ENCODE measurements at places on chromosomes 4 and X.

DNA sequence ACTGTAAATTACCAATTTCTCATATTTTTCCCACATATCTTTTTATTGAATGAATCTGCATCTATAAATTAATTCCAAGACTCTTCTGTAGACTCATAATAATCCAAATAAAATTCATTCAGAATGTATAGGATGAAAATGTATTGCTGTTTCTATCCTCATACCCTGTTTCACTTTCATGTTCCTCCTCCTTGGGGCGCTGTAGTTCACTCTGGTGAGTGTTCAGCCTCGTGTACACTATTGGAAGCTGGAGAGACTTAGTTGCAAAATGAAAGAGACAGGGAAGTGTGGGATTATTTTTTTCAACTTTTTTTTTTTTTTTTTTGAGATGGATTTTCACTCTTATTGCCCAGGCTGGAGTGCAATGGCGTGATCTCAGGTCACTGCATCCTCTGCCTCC, 296.1 kb downstream of the TLL1 start:
- DNase-seq, result peak; percentile 10

DNA sequence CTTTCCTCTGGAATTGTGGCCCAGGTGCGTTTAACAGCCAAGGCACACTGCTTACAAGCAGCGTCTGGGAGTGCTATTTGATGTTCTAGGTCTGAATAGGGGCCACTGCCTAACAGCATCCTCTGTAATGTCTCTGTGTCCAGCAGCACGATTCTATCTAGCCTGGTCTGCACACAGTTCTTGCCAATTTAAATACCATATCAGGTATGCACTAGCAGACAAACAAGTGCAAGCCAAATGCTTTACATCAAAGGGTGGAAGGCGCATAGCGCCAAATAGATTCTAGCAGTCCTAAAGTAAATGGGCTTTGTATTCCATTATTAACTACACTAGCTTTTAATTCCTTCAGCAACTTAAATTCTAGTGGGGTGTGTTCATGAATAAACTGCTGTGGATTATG, 15.8 kb upstream of the UGDH start:
- no peak for DNase-seq

GRCh38 chr4:155367608-155368007, 9.2 kb downstream of the MAP9 start:
- DNase-seq, result no peak

DNA sequence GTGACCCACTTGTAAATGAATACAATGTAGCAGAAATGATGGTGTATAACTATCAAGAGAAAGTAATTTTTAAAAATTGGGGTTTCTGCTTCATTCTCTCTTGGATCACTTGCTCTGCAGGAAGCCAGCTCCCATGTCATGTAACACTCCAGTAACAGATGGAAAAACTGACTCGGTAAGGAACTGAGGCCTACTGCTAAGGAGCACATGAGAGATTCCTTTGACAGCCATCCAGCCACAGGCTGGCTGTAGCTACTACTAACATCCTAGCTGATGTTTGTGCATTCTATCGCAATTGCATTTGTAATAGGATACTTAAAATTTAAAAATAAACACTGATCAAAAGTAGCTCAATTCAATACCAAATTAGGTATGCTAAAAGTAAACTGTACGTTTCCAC, 102.3 kb upstream of the MAB21L2 start:
- DNase-seq, result no peak

DNA sequence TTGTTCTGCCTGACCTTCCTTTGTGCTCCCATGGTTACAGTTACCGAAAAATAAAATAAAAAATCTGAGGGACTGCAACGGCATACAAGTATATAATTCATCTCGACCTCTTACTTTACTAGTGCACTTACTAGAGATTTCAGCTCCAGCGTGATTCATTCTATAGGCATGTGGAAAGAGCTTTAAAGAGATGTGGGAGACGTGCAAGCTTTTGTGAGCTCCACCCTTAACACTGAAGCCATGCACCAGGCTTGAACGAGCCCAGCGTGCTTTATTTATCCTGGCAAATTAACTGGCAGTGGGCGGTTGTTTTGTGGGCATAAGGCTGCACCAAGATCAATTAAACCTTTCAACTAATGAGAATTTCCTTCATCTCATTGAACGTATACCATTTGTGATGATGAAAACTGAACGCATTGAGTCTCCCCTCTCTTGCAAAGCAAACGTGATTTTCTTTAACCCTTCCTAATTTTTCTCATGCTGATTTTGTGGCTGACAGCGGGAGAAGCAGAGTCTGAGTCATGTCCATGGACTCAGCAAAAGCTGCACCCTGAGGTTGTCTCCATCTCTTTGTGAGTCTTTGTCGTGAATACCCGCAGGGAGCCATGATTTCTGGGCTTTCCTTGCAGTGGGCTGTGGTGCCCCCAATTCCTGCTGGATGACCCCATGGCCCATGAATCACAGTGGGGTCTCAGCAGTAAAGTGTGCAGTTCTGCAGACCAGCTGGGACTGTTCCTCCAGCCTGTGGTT, 60.1 kb downstream of the MXRA5 start:
- peak; percentile 72 for DNase-seq

DNA sequence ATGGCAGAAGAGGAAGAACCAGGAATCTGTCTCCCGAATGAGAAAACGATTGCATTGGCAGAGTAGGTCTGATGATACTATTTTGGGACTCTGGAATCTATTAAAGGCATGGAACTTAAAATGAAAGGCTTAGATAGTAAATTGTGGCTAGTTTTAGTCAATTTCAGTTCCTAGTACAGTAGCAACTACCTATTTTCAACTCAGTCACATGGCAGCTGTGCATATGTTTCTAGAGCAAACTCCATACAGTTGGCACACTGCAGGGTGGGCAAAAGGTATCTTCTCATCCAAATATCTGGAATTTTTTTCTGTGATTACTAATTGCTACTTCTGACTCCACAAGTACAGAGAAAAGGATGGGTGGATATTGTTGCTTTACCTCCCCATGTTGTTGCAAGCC, 663.6 kb downstream of the PCDH7 start:
- DNase-seq, result no peak
